Bronchial epithelial cell (primary cell): ENCODE measurements at places on chromosomes 16 and 17. TPM values are rescaled to one million over a fixed set of nuclear protein-coding genes. Genes with fewer than 3 reads are reported as not detected.

- peak; percentile 41 for DNase-seq
Measured at GRCh38 chr17:77011173-77012011, 129.4 kb upstream of the SEC14L1 start.

DNA sequence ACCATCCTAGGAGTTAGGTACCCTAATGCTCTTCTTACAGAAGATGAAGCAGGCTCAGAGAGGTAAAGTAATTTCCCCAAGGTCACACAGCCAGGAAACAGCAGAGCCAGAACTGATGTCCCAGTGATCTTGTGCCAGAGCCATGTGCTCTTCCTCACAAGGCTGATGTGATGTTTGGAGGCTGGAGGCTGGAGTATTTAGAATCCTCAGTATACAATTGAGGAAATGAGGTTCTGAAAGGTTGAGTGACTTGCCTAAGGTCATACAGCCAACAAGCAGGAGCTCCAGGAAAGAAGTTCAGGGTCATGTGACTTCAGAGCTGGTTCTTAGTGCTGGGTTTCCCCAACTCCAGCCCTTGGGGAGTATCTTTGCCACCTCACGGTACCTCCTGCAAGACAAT, 18.5 kb downstream of the ITPRIPL2 start:
- no peak for DNase-seq

GRCh38 chr17:76793775-76794174, 55.9 kb downstream of the MFSD11 start:
- DNase-seq: peak; percentile 30

- no peak for DNase-seq
Measured at GRCh38 chr17:206941-207560, 25.6 kb upstream of the DOC2B start.

DNA sequence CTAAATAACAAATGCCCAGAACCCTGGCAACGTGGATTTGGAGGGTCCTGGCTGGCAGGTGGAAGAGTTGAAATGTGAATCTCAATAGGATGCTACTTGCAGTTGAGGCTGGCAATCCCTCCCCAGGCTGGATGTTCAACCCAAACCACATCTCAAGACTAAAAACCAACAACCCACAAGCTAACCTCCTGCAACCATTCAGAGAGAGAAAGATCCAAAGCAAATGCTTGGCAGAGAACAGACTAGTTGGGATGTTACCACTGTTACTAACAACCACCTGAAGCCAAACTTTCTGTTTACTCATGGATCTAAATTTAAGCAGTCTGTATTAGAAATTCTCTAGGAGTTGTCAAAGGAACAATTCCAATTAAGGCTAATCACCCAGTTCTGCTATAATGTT, 27.9 kb downstream of the SMG6 start:
- DNase-seq: no peak

Gene KRTAP2-3
- not detected in 2 replicates for total RNA-seq
